GDM1 (cell line): ENCODE measurements at places on chromosomes 13 and 19.

- no peak for DNase-seq
Measured at GRCh38 chr19:3981373-3981735, 3.9 kb downstream of the EEF2 start.

DNA sequence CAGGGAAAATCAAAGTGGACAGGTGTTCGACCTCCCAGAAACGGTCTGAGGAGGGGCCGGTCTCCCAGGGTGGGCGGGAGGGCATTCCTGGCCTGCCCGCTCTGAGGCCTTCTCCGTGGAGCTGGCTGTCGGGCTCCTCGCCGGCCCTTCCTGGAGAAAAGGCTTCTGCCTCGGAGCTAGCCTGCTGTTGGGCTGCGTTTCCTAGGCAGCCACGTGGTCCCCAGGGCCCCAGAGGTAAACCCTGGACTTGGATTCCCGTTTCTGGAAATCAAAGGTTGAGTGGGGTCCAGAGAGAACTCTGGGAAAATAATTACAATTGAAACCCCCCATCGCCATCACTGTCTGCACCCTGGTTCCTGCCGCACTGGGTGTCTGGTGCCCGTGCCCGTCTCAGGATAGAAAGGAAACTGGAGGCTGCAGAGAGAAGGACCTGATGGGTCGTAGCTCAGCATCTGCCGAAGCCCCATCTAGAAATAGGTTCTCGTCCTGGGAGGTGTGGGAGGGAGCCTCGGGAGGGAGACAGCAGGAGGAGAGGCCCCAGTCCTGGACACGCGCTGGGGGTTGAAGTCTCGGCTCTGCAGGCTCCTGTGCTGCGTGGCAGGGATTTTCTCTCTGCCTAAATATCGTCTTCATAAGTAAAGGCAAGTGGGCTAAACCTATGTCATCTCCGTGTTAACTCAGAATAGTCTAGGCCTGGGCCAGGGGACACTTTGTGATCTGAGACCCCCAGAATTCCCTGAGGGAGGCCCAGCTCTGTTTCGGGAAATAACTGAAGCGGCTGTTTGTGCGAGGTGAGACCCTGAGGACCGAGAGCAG is 7.7 kb upstream of the PROZ start:
- no peak for DNase-seq

DNA sequence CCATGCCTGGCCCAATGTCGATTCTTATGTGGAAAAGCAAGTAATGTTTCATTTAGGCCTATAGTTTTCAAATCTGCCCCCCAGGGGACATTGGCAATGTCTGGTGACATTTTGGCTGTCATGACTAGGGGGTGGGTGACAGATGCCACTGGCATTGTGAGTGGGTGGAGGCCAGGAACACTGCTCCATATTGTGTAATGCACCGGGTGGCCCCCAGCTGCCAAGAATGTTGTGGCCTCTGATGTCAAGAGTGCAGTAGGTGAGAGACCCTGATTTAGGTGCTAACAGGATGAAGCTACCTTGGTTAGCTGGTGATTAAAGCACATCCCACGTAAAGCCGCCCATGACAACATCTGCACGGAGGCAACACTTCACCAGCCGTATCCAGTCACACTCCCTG is 10.8 kb downstream of the C19orf44 start:
- DNase-seq, result no peak

DNA sequence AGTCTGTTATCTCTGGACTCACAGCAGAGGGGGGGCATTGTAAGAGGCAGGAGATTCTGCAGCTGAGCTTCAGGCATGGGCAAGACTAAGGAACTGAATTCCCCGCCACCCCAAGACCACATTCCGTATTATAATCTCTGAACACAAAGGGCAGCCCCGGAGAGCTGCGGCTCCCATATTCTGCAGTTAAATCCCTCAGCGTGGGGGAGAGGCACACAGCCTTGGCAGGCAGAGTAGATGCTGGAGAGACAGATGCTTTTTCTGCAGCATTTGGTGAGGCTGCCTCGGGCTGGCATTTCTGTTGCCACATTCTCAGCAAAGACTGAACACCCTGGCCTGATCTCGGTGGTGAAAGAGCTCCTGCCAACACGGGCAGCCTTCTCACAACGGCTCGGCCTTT is 12.9 kb downstream of the CHAF1A start:
- DNase-seq, result no peak

GRCh38 chr19:47561440-47562057 is 11.4 kb downstream of the ZNF541 start:
- DNase-seq, result no peak

GRCh38 chr19:44640518-44640917 is 3.2 kb upstream of the PVR start:
- no peak for DNase-seq

GRCh38 chr19:15885167-15885566 is 12.7 kb downstream of the CYP4F2 start:
- DNase-seq, result no peak

- DNase-seq, result peak; percentile 37
Measured at GRCh38 chr19:45591004-45591637, 6.5 kb upstream of the OPA3 start.

- DNase-seq, result no peak
Measured at GRCh38 chr19:31534786-31535657, 185.8 kb upstream of the TSHZ3 start.

DNA sequence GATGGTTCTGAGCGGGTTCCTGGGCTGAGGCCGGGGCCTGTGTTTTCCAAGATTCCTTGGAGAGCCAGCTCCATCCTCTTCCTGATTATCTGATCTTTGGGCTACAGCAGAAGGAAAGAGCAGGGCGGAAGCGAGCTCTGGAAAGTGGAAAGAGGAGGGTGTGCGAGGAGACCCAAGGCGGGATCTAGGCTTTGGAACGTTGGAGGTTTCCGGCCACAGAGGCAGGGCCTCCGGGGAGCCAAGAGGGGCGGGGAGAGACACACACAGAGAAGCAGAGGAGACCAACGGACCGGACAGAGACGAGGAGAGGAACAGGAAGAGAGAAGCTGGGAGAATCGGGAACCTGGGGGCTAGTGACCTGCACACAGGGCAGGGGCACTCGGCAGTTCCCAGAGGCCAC is at the start of gene CLEC11A:
Gene CLEC11A, plus strand, starts transcription at position 296 of the 400 bp plus-strand sequence. CDS start 162 bp downstream, outside the sequence.
- no peak for DNase-seq

DNA sequence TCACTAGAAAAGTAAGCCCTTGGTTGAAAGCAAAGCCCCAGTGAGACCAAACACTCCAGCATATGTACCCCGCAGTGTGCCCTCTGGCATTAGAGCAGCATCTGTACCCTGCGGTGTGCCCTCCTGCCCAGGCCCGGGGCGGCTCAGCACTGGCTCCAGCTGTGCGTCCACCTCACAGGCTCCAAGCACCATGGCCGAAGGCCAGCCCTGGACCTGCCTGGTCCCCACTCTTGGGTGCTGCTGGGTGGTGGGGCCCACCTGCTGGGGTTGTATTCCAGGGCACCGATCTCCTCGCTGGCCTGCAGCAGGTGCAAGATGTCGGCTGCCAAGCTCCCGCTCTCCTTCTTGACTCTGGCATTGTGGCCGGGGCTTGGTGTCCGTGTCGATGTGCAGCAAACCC is 230.2 kb downstream of the TUBA3C start:
- no peak for DNase-seq

DNA sequence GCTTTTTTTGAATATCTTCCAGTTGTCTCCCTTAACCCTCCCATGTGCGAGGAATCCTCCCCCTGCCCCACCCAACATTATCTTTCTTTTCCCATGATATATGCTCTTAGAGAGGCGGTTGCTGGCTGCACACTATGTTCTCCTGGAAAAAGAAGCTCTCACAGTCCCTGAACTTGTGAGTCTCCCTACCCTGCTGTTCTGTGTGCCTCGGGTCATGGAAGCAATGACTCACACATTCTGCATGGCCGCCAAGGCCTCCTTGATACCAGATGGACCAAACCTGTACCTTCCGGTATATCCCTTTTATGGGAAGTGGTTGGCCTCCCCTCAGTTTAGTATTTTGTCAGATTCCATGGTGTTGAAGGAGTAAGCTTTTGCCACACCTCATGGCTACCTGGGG is 705.4 kb downstream of the SLITRK6 start:
- DNase-seq, result no peak

DNA sequence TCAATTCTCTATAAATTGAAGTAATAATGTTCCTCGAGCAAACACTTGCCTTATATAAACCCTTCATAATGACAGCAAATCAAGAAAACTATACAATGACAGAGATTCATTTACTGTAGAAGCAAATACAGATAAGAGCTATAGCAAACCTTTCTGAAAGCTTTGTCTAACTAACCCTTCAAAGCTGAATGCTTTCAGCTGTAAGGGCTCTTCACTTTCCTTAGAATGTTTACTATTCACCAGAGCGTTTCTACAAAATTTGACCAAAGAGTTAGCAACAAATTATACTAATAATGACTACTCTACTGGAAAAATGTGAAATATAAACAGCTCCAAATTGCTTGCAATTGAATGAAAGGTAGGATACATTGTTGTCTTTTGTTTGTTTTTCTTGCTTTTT is 218.1 kb downstream of the SLITRK5 start:
- DNase-seq, result no peak

- DNase-seq, result no peak
Measured at GRCh38 chr13:89812856-89813255, 1534.6 kb upstream of the MIR17HG start.

DNA sequence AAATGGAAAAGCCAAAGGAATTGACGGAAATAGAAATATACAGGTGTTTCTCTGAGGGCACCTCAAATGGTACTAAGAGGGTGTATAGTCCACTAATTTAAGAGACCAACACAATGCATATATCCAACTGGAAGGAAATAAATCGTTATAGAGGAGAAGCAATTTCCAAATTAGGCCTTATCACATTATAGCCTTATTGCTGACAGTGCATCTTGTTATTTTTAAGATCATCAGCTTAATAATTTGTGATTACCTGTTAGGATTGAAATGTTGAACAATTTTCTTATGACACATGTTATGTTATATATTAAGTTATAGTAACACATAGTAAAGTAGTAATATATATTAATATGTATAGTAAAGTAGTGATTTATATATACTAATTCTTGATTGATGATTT is 915.7 kb upstream of the PCDH9 start:
- DNase-seq, result no peak

DNA sequence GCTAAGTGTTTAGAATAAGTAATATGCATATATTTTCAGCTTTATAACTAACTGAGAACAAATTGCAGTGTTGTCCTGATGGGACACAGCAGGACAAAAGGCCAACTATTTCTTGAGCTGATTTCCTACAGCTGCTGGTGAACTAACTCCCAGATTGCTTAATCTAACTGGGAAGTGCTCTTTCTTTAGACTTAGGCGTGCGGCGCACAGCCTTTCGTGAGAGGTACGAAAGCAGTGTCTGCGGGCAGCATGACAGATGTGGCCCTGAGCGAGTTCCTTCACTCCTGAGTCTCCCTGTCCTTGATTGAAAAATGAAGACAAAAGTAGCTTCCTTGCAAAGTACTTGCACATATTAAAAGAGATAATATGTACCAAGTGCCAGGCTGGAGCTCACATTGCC is 47.3 kb upstream of the NPAS1 start:
- no peak for DNase-seq

- DNase-seq, result no peak
Measured at GRCh38 chr13:49351871-49352270, 92.0 kb downstream of the CAB39L start.

DNA sequence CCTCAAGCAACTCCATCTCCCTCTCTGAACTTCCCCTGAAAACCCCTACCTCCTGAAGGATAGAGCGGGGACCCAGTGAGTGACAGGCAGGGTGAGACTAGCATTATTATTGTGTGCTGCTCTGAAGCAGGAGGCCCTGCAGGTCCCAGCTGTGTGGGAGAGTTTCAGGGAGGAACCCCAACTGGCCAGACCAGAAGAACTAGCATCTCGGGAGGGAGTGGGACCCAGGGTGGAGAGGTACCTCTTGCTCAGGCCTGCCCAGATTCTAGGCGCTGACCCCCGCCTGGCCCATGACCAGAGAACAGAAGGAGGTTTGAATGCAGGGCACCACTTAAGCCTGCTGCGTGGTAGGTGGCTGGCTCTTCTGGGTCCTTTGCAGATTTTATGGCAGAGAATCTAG is 5.7 kb upstream of the LYPD3 start:
- no peak for DNase-seq

- DNase-seq, result no peak
Measured at GRCh38 chr13:98350746-98351330, 173.8 kb upstream of the RNF113B start.

DNA sequence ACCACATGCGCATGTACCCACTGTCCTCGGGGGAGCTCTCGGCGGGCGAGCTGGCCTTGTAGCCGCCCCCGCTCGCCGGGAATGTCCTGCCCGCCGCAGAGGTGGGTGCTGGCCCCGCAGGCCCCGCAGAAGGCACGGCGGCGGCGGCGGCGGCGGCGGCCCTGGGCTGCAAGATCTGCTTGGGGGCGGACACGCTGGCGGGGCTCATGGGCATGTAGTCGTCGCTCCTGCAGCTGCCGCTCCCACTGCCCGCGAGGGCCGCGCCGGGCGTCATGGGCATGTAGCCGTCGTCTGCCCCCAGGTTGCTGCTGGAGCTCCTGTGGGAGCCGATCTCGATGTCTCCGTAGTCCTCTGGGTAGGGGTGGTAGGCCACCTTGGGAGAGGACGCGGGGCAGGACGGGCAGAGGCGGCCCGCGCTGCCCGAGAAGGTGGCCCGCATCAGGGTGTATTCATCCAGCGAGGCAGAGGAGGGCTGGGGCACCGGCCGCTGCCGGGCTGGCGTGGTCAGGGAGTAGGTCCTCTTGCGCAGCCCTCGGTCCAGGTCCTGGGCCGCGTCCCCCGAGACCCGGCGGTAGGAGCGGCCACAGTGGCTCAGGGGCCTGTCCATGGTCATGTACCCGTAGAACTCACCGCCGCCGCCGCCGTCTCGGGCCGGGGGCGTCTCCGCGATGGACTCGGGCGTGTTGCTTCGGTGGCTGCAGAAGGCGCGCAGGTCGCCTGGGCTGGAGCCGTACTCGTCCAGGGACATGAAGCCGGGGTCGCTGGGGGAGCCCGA is 2.4 kb downstream of the IRS2 start:
- no peak for DNase-seq
